Fibroblast of mammary gland (primary cell): ENCODE measurements at places on chromosomes 7 and 10.

- no peak for DNase-seq
These were observed 85.9 kb downstream of the COBL start for GRCh38 chr7:51230723-51231122.

GRCh38 chr7:4681886-4682620 lies at the start of gene FOXK1:
TSS of gene FOXK1 (plus strand) at chr7:4682295. CDS start at chr7:4682309, 14 bp downstream.
- peak; percentile 55 for DNase-seq

- no peak for DNase-seq
These were observed 54.2 kb downstream of the RBM20 start for GRCh38 chr10:110698340-110698739.

- DNase-seq, result peak; percentile 90
These were observed 63.2 kb upstream of the KLF6 start for GRCh38 chr10:3848005-3848774.

DNA sequence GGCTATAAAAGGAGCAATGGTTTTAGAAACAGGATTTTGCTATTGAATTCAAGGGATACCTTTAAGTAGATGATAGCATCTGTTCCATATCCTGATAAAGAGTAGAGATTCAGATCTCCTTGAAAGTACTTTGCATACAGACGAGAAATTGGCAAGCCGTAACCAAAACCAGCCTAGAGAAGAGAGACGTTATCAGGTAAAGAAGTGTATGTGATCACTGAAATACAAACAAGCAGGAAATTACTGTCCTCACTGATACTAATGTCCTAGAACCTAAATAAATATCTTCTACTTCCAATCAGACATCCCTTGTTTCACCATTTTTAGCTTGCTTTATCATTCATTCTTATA lies 9.4 kb downstream of the PDK4 start:
- DNase-seq, result no peak

- no peak for DNase-seq
These were observed 11.8 kb downstream of the NT5C2 start for GRCh38 chr10:103181244-103181643.

DNA sequence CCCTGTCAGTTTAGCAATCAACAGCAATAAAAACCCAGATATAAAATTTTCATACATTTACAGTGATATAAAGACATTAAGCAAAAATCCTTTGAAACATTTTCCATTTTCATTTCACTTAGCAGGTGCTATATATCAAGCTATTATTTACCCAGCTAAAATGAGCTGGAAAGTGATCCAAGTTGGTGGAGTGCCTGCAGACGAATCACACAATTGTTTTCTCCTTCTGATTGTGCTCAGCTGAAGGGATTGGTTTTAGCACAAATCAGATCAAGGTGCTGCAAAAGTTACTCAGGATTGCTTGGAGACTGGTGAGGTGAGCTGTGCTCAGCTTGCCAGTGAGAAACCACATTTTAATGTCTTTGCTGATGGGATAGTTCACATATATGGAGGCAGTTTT lies 138.1 kb downstream of the LRMDA start:
- DNase-seq, result no peak
